RWPE1 (cell line): ENCODE measurements at places on chromosomes 4 and X.

DNA sequence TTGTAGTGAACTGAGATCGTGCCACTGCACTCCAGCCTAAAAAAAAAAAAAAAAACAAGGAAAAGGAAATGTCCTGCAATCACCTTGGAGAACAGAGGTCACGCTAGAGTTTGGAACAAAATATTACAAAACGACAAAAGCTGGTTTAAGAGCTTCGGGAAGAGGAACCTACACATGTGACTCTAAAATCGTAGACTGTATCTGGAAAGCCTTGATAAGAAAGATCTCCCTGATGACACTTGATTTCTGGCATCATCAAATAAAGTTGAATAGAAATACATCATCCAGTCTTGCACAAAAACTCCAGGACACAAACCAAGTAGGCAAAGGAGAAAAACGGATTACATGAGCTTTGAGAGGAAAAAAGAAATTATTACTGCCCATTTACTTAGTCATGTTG lies 31.1 kb upstream of the DOCK11 start:
- DNase-seq = no peak

- DNase-seq = no peak
These were observed 24.8 kb downstream of the NHSL2 start for GRCh38 chrX:71935476-71935875.

DNA sequence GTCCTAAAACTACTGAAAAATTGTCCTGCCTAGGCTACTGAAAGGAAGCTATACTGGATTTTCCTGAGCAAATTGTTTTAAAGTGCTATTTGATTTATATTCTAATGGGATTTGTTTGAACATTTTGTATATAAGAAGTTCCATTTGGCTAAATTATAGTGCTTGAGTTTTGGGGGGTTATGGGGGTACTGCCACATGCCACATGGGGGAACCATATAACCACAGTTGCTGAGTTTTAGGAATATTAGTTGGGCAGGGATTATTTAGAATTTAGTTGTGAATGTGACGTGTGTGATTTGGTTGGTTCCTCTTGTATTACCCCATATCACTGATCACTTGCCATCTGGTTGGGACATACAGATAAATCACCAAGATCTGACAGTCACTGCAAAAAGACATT lies 224.5 kb upstream of the TAPT1 start:
- DNase-seq = no peak

- DNase-seq = no peak
These were observed 11.2 kb downstream of the C1QTNF7 start for GRCh38 chr4:15438939-15439524.

DNA sequence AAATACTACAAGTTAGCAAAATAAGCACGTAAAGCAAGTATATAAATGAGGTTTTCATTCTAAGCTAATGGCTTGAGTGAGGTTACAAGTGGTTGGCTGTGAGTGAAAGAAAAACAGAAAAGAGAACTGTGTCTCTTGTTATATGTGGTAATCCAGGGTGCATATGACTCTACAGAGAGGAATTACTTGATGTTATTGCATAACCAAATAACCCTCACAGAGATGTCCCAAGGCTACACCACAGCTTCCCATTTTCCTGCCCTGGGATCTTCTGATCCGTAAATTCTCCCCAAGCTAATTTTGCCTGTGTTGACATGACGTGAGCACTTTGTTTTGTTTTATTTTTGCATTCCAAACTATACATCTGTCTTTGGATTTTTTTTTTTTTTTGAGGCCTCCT lies 470.0 kb upstream of the INTU start:
- no peak for DNase-seq

DNA sequence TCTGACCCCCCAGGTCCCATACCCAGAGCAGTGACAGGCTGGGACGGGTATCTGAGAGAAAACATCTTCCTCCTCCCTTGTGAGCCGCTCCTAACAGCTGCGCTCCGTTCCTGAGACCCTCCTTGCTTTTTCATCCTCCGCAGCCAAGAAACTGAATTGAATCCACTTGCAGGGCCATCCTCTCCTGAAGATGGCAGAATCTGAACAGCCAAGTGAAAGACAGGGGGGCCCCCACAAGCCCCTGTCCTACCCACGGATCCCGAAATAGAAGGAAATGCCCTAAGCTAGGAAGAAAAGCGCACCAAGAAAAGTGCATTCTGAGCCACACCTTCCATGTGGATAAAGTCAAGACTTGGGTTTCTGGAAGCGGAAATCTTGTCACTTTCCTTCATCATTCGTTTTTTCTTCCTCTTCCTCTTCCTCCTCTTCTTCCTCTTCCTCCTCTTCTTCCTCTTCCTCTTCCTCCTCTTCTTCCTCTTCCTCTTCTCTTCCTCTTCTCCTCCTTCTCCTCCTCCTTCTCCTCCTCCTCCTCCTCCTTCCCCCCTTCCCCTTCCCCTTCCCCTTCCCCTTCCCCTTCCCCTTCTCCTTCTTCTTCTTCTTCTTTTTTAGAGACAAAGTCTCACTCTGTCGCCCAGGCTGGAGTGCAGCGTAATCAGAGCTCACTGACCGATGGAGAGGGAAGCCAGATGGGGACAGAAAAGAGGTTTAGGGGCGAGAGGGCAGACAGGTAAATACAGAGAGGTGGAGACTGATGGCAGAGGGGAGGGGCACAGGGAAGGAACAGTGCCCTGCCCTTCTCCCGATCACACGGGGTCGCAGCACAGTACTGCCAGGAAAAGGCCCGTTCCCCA lies 86.0 kb upstream of the WWC2 start:
- DNase-seq = no peak

DNA sequence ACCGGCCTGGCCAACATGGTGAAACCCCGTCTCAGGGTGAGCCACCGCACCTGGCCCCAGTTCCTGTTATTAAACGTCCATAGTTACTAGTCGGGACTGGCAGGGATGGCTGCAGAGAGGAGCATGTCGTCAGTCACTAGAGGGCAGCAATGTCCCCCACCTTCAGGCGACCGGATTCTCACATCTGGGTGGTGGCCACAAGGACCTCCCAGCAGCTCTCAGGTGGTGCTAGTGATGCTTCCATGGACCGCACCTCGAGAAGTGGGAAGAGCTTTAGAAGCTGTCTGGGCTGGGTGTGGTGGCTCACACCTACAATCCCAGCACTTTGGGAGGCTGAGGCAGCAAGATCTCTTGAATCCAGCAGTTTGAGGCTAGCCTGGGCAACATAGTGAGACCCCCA lies 13.3 kb upstream of the IL3RA start:
- DNase-seq = no peak

DNA sequence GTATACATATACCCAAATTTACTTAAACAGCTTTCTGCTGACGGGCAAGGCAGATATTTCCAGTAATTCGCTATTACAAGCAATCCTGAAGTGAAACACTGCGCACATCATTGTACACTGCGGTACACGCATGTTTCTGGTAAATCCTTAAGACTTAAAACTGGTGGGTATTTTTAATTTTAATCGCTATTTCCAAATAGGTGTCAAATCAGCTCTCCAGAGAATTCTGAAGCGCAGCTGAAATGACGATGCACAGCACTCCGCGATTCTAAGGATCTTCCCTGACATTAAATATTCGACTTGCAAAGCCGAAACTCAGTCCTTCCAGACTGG lies 361 bp downstream of the TMEM128 start:
- DNase-seq = no peak
